Putamen (tissue), 1 donor: ENCODE measurements at places on chromosomes 2 and 18.

DNA sequence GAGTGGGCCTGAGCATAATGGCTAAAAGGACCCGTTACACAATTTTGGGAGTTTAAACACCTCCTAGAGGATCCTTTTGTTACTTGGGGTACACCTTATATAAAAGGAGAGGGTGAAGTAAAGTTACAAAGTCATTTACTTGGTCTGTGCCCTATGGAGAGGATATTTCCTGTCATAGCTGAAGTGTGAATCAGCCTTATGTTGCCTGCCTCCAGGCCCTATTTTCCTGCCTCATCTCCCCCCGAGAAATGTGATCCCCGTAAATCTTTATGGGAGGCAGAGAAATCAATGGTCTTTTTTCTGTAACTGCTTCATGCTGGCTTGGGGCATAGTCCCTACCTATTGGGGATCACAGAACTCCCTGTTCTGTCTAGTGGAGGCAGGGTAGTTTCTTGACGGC lies 906.6 kb downstream of the DSC3 start:
- no peak for DNase-seq

- no peak for DNase-seq
Measured at GRCh38 chr18:72181241-72181764, 362.8 kb downstream of the CBLN2 start.

- no peak for DNase-seq
Measured at GRCh38 chr2:72036173-72036545, 111.5 kb downstream of the CYP26B1 start.

DNA sequence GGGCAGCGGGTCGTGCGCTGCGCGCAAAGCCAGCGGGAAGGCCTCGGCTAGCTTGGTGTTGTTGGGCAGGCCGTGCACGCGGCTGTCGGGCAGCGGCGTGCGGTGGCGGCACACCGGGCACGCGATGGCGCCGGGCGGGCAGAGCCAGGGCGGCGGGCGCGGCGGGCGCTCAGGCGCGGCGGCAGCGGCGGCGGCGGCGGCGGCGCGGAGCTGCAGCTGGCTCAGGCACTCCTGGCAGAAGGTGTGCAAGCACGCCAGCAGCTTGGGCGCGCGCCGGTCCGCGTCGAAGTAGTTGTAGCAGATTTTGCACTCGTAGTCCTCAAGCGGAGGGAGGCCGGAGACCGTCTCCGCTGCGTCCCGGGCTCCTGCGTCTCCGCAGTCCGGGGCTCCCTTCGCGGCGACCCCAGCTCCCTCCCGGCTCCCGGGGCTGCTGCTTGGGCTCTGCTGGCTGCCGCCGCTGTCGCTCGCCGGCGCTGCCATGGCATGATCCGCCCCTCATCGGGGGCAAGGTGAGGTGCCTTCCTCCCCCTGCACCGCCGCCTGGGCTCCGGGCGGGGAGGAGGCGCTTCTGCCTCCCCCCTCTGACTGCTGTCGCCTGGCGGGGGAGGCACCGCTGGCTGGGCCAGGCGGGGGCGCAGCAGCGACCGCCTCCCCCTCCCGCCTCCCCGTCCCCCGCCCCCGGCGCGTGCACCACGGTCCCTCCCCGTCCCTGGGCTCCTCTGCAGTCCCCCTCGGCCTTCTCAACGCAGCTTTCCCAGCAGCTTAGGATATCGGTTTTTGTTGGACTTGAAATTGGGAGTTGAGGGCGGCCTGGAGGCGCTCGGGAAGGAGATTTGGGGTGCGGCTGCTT lies 21.0 kb upstream of the PAX3 start:
- DNase-seq: peak; percentile 37

GRCh38 chr2:165268754-165269153 lies 29.5 kb downstream of the SCN2A start:
- no peak for DNase-seq

- no peak for DNase-seq
Measured at GRCh38 chr2:14806613-14807012, 174.1 kb downstream of the LRATD1 start.

DNA sequence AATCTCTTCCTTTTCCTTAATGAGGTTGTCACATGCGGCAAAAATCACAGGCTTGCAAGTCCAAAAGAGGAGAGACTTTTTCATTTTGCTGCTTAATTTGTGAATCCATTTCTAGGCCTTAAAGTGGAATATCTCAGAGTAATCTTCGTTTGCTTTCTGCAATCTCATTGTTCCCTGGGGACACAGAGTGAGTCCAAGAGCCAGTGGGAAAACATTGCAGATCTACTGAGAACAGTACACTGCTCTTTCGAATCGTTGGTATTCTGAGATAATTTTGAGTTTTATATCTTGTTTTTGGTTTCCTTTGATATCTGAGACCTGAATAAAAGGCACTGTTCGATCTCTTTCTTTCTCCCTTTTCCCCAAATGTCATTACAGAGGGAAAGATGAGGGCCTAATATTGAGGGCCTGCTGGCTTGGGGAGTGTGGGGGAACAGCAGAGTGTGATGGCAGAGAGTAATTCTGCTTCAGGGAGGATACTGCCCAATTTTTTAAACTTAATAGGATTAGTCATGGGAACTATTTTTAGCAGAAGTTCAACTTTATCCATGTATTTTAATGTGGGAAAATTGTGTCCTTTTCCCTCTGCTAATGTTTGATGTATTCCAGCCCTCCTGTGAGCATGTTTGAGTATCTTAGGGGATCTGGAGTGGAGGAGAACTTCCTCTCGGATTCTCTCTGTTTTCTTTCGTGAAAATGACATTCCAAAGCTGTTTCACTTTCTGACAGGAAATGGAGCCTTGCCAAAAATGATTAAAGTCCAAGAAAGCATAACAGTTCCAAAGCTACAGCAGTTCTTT lies 418.2 kb upstream of the ZEB2 start:
- DNase-seq: no peak

DNA sequence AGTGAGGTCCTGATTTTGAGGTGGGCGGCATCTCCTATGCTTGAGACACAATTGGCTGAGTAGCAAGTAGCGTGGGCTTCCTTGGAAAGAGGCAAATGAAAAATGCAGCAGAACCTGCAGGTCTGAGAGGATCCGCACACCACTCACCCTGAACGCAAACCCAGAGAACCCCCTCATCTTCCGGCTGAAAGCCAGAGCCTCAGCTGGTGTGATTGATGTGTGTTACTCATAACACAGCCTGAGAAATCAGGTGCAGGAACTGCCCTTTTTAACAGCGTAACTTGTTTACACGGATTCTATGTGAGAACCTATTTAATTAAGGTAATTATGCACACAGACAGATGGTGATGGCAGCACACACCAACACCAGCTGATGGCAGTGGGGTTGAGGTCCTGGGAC lies 123.4 kb downstream of the MRO start:
- no peak for DNase-seq
